ENCODE measurements at places on chromosomes 6 and 20.
A peak's percentile ranks its signal among the peaks of the same experiment; 100 is the strongest.

DNA sequence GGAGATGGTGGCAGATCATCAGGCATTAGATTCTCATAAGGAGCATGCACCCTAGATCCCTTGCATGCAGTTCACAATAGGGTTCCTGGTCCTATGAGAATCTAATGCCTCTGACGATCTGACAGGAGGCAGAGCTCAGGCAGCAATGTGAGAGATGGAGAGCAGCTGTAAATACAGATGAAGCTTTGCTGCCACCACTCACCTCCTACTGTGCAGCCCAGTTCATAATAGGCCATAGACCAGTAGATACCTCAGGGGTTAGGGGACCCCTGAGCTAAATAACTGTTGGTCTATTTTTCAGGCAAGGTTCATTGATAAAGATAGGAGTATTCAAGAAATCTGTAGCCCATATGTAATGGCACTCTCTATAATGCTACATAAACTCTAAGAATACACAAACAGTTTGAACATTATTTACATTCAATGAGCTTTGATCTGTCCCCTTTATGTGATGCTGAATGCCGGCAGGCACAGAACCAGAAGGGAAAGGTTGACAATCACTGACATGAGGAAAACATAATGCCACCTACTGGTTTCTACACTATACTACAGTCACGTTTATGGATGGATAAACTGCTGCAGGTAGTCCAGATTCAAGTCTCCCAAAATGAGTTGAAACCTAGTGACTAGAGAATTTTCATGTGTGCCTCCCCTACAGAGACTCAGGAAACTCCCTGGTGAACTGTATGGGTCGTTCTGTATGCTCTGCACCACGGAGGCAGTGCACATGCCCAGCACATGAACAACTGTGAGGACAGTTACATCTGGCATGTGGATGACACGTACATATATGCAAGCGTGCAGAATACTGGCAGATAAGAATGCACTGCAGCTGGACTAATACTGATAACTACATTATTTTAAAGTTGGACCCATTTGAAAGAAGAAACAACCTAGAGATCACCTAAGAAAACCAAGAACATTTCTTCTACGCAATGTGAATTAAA lies 72.0 kb downstream of the DST start:
- no peak for DNase-seq

DNA sequence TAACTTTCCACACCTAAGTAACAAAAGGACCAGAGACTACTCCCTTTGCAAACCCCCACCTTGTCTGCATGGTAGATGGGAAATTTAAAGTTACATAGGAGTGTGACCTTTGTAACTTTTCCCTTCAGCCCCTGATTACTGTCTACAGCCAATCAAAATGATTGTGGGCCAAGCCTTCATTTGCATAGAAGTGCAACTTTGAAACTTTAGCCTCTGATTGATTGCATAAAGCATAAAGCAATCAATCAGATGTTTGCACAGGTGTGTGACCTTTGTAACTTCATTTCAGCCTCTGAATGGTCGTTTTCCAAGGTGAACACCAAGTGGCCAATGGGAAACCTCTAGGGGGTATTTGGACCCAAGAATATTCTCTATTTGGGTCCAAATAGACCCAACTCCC lies 46.1 kb downstream of the PRKN start:
- DNase-seq = no peak

GRCh38 chr6:161890832-161891297 lies 617.0 kb upstream of the AGPAT4 start:
- DNase-seq = no peak

- no peak for DNase-seq
Measured at GRCh38 chr6:35906499-35906846, 14.4 kb downstream of the SRPK1 start.

- peak; percentile 54 for DNase-seq
Measured at GRCh38 chr20:35617397-35618262, 2.0 kb downstream of the SPAG4 start.

Measured in HS-27A (cell line).